Stimulated activated CD8-positive, alpha-beta memory T cell treated with anti-CD3 and anti-CD28 coated beads, Interleukin-4, amount 100 ng/mL, for 24 hours (primary cell): ENCODE measurements at places on chromosomes 13 and 19.
A peak's percentile ranks its signal among the peaks of the same experiment; 100 is the strongest.

DNA sequence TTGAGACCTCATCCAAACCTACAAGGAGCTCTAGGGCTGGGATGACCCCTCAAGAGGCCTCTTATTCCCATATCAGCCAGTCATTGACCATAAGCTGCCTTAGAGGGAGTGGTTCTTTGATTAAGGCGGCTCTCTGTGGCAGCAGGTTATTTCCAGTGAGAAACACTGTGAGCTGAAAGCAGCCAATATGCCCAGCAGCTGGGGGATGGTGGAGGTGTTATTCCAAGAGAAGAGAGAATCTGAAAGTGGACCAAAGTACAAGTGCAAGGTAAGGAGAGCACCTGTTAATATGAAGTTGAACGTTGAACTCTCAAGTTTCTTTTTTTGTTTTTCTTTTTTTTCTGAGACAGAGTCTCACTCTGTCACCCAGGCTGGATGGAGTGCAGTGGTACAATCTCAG is 20.2 kb upstream of the FNDC3A start:
- DNase-seq = no peak

DNA sequence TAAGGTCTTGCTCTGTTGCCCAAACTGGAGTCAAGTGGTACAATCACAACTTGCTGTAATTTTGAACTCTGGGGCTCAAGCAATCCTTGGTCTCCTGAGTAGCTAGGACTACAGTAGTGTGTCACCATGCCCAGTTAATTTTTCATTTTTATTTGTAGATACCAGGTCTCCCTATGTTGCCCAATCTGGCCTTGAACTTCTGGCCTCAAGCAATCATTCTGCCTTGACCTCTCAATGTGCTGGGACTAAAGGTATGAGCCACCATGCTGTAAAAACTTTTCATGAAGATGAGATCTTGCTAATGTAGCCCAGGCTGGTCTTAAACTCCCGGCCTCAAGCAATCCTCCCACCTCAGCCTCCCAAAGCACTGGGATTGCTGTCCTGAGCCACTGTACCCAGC is 15.1 kb upstream of the NAA16 start:
- DNase-seq = no peak

- DNase-seq = no peak
These were observed 10.2 kb upstream of the DCUN1D2 start for GRCh38 chr13:113500530-113501265.

- peak; percentile 9 for DNase-seq
These were observed 175.9 kb downstream of the IRS2 start for GRCh38 chr13:109610517-109610916.

DNA sequence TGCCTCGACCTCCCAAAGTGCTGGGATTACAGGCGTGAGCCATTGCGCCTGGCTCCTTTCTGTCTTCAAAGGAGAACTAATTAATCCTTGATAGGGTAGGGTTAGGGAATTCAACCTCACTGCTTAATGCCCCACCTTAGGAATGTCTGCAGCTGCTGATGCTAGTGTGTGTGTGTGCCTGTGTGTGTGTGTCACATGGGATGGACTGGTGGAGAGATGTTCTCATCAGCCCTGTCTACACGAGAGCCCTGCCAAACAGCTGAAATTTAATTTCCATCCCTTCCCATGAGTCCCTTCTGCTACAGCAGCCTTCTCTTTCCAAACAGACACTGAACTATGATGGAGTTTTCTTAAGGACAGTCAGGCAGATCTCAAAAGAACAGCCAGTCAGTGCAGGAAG is 46.5 kb upstream of the CLDN10 start:
- no peak for DNase-seq

GRCh38 chr19:27858981-27859581 is 1353.9 kb downstream of the UQCRFS1 start:
- DNase-seq = no peak

DNA sequence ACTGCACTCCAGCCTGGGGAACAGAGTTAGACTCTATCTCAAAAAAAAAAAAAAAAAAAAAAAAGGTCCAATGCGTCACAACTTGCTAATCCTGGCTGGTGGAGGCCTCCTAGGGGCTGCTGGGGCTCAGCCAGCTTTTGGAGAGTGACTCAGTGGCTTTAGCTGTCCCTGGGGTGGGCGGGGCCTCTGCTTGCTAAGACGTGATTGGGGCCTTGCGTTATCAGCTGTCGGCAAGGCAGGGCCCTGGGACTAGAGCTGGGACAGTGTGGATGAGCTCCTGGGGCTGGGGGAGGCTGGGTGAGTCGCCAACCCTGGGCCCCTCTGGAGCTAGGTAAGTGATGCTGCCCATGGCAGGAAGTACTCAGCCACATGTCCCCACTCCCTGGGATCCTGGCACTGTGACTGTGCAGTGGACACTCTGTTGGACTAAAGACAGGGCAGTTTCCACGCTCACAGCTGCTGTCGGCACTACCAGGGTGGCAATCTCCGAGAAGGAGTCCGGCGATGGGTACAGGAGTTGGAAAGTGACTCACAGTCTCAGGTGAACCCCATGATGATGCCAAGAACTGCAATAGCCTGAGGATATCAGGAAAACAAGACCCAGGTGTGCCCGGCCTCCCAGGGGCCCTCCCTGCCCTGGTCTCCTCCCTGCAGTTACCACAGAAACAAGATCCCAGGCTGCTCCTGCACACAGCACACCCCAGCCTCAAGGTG is 32.2 kb downstream of the F2RL3 start:
- no peak for DNase-seq

DNA sequence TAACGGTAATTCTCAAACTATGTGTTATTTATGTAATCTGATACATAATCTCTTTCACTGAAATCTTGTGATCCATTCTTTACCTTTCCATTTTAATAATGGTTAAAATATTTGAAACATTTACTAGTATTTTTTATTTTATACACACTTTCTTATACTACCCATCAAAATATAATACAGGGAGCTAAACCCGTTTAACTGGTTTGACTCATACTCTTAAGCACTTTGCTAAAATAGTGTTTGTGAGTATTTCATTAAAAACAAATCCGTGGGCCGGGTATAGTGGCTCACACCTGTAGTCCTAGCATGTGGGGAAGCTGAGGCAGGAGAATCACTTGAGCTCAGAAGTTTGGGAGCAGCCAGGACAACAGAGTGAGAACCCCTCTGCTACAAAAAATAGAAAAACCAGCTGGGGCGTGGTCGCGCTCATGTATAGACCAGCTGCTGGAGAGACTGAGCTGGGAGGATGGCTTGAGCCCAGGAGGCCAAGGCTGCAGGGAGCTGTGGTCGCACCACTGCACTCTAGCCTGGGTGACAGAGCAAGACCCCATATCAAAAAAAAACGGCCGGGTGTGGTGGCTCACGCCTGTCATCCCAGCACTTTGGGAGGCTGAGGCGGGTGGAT is 43.8 kb upstream of the DCUN1D2 start:
- no peak for DNase-seq

- no peak for DNase-seq
These were observed 473 bp upstream of the ITM2B start for GRCh38 chr13:48232420-48233045.

GRCh38 chr13:68908879-68909278 is 1198.7 kb upstream of the ATXN8OS start:
- no peak for DNase-seq

DNA sequence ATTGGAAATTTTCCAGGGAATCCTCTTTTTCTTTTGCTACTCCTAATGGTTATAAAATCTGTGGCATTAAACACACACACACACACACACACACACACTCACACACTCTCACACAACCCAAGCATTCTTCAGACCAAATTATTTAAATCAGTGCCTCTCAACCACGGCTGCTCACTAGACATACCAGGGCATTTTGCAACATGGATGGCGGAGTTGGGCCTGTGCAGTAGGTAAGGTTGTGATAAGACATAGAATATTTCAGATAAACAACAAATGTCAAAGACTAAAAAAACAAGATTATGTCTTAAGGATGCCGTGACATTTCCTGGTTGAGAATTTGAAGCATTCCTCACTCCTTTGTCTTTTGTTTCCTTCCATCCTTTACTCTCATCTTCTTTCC is 443.1 kb downstream of the MYO16 start:
- DNase-seq = no peak

GRCh38 chr13:48110931-48111721 is 16.2 kb upstream of the MED4 start:
- DNase-seq = no peak

DNA sequence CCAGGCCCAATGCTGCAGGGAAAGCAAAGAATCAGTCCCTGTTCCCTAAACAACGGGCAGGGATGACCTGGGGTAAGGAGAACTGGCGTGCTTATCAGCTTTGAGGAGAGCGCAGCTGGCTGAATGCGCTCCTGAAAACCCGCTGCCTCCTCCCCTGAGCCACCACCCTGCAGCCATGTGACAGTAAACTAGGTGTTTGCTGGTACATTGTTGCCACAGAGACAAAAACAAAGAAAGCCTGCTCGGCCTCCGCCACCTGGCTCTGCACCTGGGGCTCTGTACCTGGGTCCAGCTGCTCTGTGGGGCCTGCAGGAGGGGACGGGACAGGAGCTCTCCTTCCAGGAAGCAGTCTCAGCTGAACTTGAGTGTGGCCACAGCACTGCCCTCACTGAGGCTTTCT is 21.8 kb downstream of the MCF2L start:
- no peak for DNase-seq

GRCh38 chr13:112722433-112723263 is 32.8 kb downstream of the ATP11A start:
- DNase-seq = no peak

- DNase-seq = no peak
These were observed 14.9 kb downstream of the HNRNPM start for GRCh38 chr19:8459520-8460270.

GRCh38 chr19:58218899-58219298 is 9.8 kb upstream of the ZNF544 start:
- no peak for DNase-seq

DNA sequence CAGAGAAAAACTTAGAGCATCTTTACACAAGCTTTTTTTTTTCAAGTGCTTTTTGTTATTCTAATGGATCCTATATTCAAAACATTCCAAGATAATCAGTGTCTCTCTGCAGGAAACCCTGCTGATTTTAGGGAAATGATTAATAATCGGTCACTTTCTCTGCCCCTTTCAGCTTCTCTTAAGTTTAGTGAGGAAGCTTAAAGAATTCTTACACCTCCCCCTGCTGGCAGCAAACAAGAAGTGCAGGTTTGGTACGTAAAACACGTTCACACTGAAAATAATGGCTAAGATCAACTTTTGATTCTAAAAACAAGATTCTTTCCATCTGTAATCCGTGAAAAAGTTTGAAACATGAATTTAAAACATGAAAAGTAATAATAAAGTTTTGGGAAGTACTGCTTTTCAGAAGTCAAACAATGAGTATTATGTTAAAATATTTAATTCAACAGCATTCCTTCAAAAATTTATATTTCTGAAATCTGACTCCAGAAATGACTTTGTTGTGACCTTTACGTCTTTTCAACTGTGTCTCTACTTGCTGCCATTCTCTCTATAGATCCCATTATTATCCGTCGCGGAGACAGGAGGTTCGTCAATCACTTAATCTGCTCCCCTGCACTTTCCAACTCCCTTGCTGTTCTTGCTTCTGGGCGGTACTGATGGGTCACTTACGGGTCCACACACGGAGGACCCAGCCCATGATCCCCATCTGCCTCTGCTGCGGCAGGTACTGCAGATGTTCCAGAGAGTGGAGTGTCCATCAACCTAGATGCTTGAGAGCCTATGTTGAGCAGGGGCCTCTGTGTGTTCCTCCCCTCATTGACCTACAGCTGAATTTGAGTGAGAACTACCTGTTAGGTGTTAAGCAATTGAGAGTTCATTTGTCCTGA is 203.1 kb upstream of the EDNRB start:
- DNase-seq = no peak

- no peak for DNase-seq
These were observed 13.1 kb upstream of the WTIP start for GRCh38 chr19:34468409-34468808.

- no peak for DNase-seq
These were observed 36.3 kb upstream of the ZNF724 start for GRCh38 chr19:23286477-23286876.

DNA sequence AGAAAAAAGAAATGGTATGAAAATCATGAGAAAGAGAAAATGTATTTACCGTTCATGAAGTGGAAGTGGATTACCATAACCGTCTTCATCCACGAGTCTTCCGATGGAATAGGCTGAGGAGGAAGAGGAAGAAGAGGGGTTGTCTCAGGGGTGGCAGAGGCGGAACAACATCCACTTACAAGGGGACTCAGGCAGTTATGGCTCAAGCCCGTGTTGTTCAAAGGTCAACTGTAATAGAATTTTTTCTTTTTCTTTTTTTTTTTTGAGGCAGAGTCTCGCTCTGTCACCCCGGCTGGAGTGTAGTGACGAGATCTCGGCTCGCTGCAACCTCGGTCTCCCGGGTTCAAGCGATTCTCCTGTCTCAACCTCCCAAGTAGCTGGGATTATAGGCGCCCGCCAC is 16.9 kb upstream of the ADGRL1 start:
- no peak for DNase-seq

- no peak for DNase-seq
These were observed 10.8 kb upstream of the ILF3 start for GRCh38 chr19:10643172-10643967.

DNA sequence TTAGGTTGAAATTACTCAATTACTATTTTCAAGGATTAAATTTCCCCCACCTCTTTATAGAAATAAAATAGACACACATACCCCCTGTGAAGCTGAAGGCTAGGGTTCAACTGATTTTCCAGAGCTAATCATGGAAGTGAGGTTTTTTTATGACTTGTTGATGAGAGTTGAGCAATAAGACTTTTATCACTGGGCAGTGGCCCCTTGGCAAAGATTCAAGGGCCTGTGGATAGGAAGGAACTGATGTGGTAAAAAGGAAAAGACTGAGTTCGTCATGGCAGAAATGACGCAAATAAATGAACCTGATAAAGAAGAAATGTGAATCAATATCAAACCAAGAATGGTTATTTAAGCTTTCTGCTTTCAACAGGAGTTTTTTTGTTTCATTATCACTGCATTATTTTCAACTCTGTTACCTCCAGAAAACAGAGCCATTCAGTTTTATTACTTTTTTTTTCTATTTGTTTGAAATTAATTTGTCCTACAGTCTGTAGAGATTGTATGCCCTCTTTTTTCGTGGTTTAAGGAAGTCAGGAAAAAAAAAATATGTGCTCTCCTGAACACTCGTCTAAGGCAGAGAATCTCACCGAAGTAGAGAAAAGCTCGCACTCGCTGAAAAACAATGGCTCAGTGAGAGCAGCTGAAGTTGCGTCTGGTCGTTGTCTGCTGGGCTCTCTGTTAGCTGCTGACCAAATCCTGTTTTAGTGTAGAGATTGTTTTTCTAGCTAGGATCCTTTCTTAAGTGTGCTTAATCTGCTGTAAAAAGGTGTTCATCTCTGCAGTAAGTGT is 38.9 kb downstream of the STOML3 start:
- no peak for DNase-seq

- no peak for DNase-seq
These were observed 1.6 kb downstream of the ADGRE3 start for GRCh38 chr19:14673088-14673487.

- DNase-seq = no peak
These were observed 32.3 kb upstream of the SLC10A2 start for GRCh38 chr13:103098535-103098934.

DNA sequence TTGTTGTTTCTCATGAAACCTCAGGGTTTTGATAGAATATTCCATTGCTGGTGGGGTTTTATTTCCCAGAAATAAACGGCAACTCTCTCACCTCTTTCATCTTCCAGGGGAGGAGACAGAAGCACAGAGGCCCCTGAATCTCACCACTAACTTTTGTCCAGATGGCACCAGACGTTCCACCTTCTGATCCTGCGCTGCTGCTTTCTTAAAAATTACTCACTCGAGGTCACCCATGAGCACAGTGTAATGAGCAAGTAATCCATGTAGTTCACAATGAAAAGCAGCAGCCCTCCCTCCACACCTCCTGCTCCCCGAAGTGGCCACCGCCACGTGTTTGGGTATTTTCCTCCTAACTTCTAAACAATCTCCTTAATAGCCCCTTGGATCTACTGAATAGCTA is 51.3 kb downstream of the TEX29 start:
- DNase-seq = no peak
